Skeletal muscle cell (primary cell): ENCODE measurements at places on chromosomes 2 and 18.
A peak's percentile ranks its signal among the peaks of the same experiment; 100 is the strongest.

- DNase-seq, result no peak
Measured at GRCh38 chr2:241225545-241225944, 37.1 kb downstream of the ANO7 start.

DNA sequence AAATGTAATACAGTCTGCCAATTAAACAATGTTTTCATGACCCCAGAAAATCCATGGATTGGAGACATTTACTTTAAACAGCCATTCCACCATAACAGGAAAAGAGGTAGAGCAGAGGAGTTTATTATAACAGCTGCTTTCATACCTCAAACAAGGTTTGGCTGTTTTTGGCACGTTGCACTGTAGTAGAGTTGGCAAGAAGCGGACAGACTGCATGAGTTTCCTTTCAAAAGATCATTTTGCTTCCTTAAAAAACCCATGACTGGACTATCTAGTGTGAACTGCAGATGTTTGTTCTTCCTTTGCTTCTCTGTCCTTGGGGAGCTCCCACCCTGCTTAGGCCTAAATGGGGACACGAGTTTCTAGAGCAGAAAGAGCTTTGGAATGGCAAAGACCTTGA is 108.5 kb upstream of the THOC1 start:
- DNase-seq, result no peak

DNA sequence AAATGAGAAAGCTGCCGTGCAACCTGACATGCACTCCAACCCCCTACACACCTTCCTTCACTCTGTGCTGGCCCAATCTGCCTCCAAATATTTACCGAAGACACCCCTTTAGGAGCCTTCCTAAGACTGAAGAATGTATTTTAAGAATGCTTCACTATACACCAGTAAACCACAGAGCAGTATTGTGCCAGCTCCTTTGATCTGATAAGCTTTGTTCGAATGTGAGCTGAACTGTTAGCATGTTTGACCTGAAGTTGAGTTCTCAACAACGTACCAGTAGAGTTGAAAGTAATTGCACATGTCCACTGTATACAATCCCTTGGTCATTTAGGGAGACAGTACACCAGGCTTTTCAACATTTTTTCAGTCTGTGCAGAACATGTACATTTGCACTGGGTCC is 259.2 kb downstream of the TGIF1 start:
- no peak for DNase-seq

- DNase-seq, result peak; percentile 10
Measured at GRCh38 chr2:26144953-26145680, 27.8 kb upstream of the GAREM2 start.

DNA sequence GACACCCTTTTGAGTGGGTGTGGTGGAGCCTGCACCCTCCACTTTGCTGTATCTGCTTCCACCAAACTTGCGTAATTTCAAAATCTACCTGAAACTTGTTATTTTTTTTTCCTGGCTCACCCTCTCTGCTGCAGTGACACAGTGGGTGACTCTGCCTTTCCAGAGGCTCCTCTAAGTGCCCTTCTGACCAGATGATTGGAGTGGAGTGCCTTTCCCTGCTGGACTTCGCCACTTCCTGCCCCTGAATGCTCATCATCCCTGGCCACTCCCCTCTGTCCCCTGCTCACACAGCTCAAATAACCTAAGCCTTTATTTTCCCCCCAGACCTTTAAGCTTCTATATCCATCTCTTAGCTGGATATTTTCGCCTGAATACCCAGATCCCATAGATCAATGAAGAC is 777.5 kb upstream of the ID2 start:
- no peak for DNase-seq

GRCh38 chr18:64974391-64975125 is 776.3 kb upstream of the CDH7 start:
- DNase-seq, result no peak

DNA sequence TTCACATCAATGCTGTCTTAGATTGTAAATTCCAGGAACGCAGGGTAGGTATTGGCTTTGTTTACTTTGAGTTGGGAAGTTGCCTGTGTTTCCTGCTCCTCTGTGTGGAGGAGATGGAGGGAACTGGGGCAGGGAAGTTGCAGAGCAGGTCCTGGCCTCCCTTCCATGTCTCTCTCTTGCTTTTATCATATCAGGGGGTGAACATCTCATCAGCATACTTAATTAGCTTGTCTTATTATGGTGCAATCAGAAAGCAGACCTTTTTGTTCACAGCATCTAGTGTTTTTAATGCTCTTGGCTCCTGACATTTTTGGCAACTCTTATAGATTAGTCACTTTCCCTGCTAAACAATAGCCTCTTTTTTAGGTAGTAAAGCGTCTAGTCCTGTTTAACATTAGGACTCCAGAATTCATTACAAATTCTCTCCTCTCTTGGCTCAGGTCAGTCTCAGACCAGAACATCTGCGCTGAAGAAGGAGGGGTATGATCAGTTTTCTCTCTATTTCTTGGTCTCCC is 11.5 kb upstream of the DIPK1C start:
- DNase-seq, result no peak

GRCh38 chr18:9804517-9805104 is 81.2 kb upstream of the TXNDC2 start:
- no peak for DNase-seq

- DNase-seq, result no peak
Measured at GRCh38 chr2:9284521-9285297, 78.1 kb downstream of the ASAP2 start.

DNA sequence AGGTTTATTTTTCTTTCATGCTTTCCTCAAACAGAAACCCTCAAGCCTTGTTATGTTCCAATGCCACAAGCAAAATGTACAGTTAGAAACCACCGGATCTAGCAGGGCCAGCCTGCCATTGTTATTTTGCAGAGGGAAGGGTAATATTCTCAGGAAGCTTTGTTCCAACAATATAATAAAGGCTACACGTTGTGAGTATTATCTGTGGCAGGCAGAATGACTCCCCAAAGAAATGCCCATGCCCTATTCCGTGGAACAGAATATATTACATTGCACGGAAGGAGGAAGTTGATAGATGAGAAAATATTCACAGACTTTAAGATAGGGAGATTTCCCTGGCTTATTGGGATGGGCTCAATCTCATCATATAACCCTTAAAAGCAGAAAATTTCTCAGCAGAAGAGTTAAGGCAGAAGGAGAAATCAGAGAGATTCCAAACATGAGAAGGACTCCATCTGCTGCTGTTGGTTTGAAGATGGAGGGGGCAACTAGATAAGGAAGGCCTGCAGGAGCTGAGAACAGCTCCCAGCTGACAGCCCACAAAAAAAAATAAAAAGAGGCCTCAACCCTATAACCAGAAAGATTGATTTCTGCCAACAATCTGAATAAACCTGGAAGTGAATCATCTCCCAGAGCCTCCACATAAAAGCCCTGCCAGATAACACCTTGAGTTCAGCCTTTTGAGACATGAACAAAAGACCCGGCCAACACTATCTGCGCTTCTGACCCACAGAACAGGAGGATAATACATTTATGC is 466.6 kb downstream of the LPIN1 start:
- DNase-seq, result no peak

- DNase-seq, result peak; percentile 61
Measured at GRCh38 chr18:56083097-56083521, 495.1 kb upstream of the TCF4 start.

DNA sequence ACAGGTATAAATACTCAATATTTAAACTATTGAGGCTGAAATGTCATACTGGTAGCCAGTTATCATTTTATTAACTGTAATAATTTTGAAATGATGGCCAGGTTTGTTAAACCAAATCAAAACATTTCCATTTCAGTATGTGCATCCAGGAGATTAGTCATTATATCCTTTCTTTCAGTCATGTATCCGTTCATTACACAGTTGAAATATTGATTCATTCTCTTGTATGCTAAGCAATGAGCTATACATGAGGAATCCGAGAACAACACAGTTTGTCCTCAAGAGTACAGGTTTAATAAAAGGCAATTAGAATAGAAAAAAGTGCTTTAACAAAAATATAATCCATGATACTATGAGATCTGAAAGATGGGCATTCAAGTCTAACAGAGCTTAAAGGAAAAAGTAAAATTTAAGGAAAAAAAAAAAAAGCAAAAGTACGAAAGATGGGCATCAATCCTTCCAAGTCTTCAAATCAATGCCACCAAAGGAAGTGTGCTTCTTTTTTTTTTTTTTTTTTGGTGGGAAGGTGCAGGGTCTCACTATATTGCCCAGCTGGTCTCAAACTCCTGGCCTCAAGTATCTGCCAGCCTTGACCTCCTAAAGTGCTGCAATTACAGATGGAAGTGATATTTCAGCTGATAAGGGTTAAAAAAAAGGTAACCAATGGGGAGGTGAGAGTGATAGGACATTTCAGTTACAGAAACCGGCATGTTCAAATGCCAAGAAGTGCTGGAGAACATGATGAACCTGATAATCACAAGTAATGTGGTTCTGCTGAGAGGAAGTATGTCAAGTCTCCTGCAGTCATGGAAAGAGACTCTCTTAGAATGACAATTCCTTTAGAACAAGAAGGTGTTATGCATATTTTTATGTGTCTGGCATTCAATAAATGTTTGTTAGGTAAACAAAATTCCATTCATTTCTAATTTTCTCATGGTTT is 35.8 kb downstream of the PUM2 start:
- DNase-seq, result peak; percentile 12

- DNase-seq, result no peak
Measured at GRCh38 chr18:33741760-33742159, 163.7 kb downstream of the ASXL3 start.

GRCh38 chr2:64784168-64785061 is 130.7 kb upstream of the SERTAD2 start:
- no peak for DNase-seq

GRCh38 chr18:45527891-45528290 is 87.4 kb upstream of the SLC14A2 start:
- no peak for DNase-seq

DNA sequence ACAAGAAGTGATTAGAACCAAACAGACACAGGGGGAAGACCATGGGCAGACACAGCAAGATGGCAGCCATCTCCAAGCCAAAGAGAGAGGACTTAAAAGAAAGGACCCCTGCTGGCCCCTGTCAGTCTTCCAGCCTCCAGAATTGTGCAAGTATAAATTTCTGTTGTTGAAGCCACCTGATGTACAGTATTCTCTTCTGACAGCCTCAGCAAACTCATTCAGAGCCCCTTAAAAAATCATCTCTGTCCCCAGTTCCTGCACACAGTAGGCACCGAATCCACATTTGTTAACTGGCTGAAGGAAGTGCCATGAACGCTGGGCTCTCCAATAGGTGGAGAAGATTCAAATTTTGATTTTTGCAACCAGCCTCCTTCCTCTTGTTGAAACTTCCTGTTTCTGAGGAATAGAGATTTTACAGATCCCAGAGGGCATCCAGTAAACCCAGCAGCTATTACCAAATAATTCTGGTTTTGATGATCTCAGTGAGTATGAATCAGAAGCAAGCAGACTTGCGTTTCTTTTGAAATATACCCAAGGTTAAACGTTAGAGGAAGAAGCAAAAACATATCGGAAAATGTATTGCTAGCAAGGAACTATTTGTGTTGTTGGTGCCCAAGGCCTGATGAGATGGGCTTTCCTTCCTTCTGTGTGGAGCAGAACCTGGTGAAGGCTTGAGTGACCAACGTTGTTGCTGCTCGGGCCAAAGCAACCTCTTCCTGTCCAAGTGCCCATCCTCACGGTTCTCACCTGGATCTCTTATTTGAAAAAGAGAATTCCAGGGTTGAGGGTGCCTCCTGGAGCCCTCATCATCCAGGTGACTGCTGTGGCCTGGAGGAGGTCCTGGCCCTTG is 47.7 kb upstream of the PLB1 start:
- peak; percentile 76 for DNase-seq

- peak; percentile 82 for DNase-seq
Measured at GRCh38 chr2:23900541-23901322, 26.2 kb downstream of the ATAD2B start.

DNA sequence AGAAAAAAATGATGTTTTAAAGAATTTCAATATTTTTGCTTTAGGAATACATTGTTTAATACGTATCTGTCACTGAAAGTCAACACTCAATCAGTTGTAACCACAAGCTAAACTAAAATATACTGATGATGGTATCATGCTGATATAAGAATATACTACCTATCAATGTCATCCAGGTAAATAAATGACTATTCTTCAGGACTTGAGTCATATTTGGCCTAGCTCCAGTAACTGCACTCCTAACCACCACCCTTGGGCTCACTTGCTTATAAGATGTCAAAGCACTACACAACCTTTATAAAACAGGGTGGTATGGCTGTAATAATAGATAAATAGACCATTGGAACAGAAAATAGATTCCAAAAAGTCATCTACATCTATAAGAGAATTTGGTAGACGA is 48.8 kb downstream of the RND3 start:
- no peak for DNase-seq

DNA sequence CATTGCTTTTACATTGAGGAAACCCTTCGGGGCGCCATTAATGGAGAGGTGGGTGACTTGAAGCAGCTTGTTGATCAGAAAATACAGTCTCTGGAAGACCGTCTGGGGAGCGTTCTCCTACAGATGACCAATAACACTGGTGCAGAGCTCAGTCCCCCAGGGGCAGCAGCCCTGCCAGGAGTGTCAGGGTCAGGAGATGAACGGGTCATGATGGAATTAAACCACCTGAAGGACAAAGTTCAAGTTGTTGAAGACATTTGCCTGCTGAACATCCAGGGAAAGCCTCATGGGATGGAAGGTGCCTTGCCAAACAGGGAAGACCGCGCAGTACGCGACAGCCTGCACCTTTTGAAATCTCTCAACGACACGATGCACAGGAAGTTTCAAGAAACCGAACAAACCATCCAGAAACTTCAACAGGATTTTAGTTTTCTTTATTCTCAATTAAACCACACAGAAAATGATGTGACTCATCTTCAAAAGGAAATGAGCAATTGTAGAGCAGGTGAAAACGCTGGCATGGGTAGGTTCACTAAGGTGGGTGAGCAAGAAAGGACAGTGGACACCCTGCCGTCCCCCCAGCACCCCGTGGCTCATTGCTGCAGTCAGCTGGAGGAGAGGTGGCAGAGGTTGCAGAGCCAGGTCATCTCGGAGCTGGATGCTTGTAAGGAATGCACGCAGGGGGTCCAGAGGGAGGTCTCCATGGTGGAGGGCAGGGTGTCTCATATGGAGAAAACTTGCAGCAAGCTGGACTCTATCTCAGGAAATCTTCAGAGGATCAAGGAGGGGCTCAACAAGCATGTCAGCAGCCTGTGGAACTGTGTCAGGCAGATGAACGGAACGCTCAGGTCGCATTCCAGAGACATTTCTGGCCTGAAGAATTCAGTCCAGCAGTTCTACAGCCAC is 45.0 kb downstream of the EMILIN2 start:
- no peak for DNase-seq

DNA sequence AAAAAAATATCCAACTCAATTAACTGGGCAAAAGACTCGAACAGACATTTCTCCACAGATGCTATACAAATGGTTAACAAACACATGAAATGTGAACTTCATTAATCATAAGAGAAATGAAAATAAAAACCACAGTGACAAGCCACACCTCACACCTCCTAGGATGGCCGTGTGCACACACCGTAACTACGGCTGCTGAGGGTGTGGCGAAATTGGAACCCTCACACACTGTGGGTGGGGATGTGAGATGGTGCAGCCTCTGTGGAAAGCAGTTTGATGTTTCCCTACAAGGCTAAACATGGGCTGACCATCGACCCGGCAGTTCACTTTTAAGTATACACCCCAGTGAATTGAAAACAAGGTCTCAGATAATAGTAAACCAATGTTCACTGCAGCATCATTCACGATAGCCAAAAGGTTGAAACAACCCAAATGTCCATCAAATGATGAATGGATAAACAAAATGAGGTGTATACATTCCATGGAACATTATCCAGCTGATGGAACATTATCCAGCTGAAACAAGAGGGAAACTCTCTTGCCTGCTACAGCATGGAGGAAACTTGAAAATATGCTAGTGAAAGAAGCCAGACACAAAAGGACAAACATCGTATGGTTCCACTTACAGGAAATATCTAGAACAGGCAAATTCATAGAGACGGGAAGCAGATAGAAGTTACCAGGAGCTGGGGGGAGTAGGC is 32.2 kb downstream of the ZAP70 start:
- no peak for DNase-seq

- no peak for DNase-seq
Measured at GRCh38 chr2:199814101-199814816, 36.7 kb downstream of the FTCDNL1 start.
